Putamen (tissue), 1 donor: ENCODE measurements at places on chromosomes 16 and 17.

GRCh38 chr17:38864636-38865398 is 5.0 kb upstream of the LASP1 start:
- DNase-seq, result no peak

DNA sequence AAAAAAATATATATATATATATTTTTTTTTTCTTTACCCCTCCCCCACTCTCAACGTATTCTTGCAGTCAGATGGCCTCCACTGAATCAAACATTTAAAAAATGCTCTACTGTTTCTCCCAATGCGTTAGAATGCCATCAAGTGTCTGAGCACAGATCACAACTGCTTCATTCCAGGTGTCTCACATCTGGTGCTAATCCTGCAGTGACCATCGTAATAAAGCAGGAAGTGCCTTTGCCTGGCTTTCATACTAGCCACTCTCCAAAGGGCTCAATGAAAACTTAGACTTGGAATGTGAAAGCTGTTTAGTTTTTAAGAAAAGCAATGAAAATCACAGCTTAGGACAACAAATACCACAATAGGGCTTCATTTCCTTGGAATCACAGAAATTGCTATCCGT is 37.2 kb downstream of the SKAP1 start:
- DNase-seq, result no peak

DNA sequence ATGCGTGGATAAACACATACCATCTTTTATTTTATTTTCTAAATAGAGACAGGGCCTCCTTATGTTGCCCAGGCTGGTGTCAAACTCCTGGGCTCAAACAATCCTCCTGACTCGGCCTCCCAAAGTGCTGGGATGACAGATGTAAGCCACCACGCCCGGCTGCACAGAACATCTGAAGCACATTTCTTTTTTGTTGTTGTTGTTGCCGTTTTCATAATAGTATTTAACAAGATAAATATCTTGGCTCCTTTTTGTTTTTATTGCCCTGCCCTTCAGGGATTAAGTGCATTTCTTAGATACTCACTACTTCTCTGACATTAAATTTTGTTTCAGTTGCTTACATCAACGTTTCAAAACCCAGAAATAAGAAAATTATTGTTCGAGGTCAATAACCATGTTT is 37.4 kb downstream of the ANKRD11 start:
- DNase-seq, result no peak

- no peak for DNase-seq
These were observed 572.2 kb upstream of the SOX9 start for GRCh38 chr17:71548540-71549190.

GRCh38 chr17:76273445-76274111 is 8.4 kb downstream of the UBALD2 start:
- no peak for DNase-seq

DNA sequence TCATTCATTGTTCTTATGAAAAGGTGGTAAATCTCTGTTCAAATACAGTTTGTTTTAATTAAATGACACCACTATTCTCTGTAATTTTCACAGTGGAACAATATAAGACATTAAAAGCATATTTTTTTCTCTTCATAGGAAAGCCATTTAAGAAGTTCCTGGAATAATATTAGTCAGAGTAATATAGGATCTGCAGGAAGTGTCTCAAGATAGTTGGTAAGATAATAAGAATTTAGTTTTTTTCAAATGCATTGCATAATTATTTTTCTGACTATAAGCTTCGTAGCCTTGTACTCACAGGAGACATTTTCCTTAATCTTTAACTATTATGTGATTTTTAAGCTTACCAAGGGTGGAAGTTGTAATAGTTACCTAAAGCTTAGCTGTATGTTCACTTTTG is 16.9 kb downstream of the STXBP4 start:
- DNase-seq, result no peak

DNA sequence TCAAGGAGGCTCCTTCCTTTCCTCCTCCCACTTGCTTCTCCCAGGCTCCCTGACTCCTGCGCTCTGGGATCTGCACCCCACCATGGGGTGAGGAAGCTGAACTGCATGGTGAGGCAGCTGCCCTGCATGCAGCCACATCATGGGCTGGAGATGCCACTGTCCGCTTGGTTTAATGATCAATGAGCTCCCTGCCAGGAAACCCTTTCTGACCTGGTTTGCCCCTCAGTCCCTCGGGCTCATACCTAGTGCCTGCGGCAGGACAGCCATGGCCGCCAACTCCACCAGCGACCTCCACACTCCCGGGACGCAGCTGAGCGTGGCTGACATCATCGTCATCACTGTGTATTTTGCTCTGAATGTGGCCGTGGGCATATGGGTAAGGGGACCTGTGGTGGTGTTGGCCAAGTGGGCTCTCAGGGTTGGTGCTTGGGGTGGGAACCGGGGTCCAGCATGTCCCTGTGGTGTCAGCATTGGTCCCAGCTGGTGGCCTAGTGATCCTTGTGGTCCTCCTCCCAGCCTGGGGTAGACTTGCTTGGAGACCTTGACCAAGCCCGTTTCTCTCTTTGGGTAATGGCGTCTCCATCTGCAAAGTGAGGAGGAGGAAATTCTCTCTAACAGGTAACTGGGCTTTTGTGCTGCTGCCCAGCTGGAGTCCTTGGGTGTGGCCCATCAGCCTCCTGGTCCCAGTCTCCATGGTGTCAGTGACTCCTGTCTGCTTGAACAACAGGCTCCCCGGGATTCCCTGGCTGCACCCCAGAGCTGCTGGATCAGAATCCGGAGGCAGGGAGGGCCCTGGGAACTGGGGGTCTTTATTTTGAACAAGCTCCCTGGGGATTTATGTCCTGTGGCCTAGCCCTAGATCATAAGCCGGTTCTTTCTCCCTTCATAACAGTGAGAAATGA is at the start of gene SLC5A10:
Gene SLC5A10, plus strand, starts transcription at position 225 of the 902 bp plus-strand sequence. Its CDS starts 41 bp downstream, at position 266.
- DNase-seq, result no peak

- no peak for DNase-seq
These were observed 592 bp upstream of the PERCC1 start for GRCh38 chr16:1430214-1430758.

DNA sequence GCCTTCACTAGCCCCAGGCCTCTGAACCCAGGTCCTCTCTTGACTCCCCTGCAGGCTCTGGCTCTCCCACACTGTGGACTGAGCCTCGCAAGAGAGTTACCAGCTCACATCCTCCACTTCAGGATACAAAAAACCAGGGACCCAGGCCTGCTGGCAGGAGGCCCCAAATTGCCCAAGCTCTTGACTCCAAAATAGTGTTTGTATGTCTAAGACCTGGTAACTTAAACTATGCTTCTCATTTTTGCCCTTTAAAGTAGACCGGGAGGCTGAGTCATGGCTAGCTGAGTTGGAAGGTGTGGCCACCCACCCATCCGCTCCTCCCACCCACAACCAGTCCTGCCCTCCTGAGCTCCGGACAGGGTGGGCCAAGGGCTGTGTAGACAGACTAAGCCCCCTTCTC is 250.0 kb downstream of the SOX9 start:
- no peak for DNase-seq

DNA sequence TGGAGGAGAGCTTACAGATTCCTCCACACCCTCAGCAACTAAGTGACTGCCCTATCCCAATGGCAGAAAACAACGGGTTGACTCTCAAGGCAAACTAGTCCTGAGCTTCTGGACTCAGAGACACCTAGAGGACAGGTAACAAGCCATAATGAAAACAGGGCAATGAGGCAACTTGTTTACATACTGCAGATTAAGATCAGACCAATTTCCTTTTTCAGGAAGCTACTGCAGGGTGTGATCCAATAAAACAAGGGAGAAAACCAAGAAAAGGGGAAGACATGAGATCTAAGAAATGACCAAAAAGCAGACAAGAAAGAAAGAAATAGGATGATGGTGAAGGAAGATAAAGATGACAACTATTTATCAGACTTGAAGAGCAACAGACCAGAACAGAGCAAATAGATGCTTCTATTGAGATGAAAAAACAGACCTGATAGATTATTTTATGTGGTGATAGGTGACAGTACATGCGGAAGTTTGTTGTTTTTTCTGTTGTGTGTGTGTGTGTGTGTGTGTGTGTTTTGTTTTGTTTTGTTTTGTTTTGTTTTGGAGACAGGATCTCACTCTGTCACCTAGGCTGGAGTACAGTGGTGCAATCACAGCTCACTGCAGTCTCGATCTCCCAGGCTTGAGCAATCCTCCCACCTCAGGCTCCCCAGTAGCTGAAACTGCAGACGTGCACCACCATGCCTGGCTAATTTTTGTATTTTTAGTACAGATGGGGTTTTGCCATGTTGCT is 120.7 kb downstream of the GAS7 start:
- DNase-seq, result no peak

DNA sequence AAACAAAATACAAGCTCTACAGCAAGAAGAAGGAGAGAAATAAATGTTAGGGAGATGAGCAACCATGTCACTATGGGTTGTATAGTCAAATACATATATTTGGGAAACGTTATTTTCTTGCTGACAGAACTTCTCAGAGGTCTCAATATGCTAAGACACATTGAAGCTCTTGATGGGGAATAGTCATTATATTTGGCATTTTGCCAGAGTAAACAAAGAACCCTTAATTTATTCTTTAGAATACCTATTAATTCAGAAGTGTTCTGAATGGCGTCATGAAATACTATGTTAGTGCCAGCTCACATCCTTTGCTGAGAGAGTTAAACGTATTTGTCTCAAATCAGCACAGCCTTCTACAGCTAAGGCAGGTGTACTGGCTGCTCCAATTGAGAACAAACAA is 458.9 kb downstream of the CDH13 start:
- DNase-seq, result no peak

DNA sequence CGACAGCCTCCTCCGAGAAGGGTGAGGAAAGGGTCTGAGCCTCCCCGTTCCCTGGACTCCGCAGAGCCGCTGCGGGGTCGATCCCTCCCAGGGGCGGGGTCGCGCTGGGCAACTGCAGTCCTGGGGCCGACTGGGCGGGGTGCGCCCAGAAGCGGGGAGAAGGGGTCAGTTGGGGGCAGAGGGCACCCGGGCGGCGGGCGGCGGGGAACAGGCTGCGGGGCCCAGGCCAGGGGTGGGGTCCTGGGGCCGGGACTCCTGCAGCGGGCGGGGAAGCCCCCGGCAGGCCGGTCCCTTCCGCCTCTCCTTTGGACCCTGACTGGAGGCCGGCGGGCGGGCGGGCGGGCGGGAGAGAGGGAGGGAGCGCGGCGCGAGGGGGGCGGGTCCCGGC is 352 bp downstream of the GGNBP2 start:
- DNase-seq, result no peak

- peak; percentile 43 for DNase-seq
These were observed 51.7 kb downstream of the GAN start for GRCh38 chr16:81366316-81366932.

- DNase-seq, result no peak
These were observed 116.5 kb downstream of the CMIP start for GRCh38 chr16:81560979-81561657.
